ENCODE measurements at places on chromosomes 4 and X.

DNA sequence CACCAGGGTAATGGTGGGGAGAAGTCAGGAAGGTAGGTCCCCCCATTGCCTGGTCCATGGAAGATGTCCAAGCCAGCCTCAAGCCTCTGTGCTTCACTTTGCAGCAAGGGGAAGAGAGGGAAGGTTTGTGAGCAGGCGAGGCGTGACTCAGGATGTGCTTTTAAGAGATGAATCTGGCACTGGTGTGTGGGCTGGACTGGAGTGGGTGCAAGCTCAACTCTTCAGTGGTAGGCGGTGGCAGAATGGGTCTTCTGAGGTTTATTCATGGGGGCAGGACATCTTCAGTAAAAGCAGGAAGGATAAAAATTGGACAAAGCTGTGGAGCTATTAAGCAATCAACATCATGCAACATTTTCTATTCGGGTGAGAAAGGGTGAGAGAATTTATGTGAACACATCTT lies 19.4 kb downstream of the GPM6B start:
- DNase-seq = no peak

GRCh38 chrX:154308108-154308946 lies 12.7 kb downstream of the TKTL1 start:
- DNase-seq = peak; percentile 79

GRCh38 chrX:126065901-126066660 lies 100.0 kb downstream of the DCAF12L2 start:
- no peak for DNase-seq

DNA sequence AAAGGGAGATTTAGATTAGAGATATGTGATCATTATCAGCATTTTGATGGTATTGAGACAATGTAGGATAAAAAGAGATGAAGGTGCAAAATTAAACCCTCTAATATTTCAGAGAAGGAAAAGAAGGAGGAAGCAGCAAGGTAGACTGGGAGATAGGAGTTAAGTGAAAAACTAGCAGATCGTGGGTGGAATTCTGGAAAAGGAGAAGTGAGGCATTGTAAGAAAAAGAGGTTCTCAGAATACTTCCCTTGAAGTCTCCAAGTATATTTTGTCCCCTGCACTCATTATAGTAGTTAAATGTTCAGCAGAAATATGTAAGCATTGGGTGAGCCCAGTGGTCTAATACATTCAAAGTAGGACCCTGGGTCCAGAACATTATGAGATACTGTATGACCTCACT lies 30.3 kb downstream of the COPS4 start:
- no peak for DNase-seq

GRCh38 chrX:110852180-110852579 lies 56.6 kb upstream of the CHRDL1 start:
- peak; percentile 10 for DNase-seq

- no peak for DNase-seq
Observed at GRCh38 chr4:162522724-162523123, 358.9 kb upstream of the FSTL5 start.

DNA sequence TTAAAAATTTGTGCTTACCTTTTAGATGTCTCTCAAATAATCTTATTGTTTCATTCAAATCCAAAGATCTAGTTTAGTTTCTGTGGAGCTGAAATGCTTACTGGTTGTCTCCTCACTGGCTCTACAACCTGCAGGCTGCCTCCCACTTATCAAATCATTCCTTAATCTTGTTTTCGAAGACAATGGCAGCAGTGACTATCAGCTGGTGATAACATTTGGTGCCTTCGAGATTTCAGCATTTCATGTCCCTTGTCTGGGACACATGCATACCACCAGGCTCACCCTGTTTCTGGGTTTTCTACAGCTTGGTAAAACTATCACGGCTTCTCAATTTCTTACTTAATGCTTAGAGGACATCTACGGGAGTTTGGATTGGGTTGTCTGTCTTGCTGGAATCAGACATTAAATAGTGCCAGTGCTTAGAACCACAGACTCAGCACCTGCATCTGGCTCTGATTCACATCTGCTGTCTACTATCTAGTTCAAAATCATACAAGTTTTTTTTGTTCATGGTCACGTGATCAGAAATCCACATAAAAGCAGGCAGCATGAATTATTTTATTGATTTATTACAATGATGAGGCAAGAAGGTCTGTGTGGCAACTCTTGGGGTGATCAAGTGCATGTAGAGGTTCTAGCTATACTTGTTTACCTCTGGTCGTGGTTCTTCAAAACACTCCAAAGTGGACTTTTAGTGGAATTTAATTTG lies 32.0 kb upstream of the SMARCAD1 start:
- DNase-seq = no peak

DNA sequence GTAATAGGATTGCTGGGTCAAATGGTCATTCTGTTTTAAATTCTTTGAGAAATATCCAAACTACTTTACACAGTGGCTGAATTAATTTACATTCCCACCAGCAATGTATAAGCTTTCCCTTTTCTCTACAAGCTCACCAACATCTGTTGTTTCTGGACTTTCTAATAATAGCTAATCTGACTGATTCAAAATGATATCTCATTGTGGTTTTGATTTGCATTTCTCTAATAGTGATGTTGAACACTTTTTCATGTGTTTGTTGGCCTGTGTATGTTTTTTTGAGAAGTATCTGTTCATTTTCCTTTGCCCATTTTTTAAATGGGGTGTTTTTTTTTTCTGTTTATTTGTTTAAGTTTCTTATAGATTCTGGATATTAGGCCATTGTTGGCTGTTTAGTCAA lies 659.0 kb upstream of the GNPDA2 start:
- no peak for DNase-seq

- peak; percentile 35 for DNase-seq
Observed at GRCh38 chr4:48341776-48342605, 662 bp downstream of the SLAIN2 start.

DNA sequence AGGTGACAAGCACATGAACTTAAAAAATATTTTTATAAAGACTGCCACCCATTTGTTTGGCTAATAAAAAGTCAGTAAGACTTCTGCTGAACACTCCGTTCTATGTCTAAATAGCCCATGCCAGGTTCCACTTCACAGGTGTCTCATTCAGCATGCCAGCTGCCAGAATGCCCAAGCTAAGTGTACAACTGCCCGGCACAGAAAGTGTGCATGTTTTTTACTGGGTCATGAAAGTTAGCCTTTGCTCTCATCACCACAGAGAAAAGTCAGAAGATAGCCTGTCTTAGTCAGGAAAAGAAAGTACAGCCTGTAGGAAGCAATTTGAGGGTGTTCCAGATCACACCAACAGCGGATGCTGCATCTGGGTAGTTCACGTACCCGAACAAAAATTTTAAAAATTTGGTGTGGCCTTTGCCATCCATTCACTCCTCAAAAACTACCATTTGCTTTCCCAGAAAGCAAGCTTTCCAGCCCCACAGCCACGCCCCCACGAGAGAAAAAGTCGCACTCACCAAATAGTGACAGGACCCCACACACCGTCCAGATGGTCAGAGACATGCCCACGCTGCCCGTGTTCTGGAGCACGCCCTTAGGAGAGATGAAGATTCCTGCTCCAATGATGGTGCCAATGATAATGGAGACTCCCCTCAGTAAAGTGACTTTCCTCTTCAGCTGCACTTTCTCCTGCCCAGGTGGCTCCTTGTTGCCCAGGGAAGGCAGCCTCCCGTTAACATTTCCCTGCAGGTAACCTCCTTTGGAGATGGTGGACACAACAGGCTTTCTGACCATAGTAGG lies 671 bp downstream of the SLC7A11 start:
- peak; percentile 13 for DNase-seq

GRCh38 chrX:13087322-13088155 lies 43.1 kb upstream of the FAM9C start:
- DNase-seq = no peak

DNA sequence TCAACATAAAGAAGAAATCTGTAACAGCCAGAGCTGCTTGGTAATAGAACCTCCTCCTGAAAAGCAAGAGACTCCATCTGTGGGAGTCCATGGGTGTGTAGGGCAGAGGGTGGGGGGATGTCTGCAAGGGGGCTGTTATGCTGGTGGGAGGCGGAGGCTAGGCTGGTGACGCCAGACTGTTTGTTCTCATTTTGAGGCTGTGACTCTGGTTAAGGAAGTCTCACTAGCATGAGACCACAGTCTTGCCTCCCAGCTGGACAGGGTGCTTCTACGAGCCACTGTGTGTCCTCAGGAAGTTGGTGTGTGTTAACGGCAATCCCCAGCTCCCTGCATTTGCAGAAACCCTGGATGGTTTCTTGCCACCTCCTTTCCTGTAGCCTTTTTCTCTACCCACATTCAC lies 79.8 kb downstream of the NSUN7 start:
- DNase-seq = no peak

GRCh38 chr4:19756661-19757060 lies 495.0 kb upstream of the SLIT2 start:
- DNase-seq = no peak

- no peak for DNase-seq
Observed at GRCh38 chr4:4606321-4606720, 64.5 kb upstream of the STX18 start.

DNA sequence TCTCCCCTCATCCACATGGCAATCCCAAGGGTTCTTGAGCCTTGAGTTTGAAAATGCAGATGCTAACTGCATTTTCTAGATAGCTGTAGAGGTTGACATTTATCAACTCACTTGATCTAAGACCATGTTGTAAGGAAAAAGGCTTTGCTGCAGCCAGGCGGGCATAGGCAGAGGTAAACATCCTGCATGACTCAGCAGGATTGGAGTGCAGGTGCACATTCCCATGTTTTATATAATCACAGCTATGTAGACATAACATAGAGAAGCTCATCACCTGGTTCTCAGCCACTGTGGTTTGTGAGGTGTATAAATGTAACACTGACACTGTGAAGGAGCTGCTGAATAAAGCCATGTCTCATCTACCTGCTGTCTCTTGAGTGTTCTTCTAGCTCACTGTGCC lies 62.3 kb upstream of the PDE5A start:
- DNase-seq = no peak

DNA sequence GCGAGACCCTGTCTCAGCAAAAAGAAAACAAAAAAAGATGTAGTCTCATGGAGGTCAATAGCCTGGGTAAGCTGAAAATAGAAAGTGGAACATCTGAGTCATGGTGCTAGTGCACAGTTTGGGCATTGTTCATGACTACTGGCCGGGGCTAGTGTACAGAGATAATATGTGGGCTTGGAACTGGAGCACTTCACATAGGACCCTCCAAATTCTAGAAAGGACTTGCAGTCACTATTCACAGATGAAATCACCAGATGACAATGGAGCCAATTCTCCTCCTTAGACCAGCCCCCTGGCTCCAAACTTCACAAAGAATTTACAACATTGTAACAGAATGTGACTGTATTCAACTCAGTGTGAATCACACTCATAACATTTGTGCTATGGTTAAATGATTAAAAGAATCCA lies 367.8 kb upstream of the SLC7A11 start:
- DNase-seq = no peak

DNA sequence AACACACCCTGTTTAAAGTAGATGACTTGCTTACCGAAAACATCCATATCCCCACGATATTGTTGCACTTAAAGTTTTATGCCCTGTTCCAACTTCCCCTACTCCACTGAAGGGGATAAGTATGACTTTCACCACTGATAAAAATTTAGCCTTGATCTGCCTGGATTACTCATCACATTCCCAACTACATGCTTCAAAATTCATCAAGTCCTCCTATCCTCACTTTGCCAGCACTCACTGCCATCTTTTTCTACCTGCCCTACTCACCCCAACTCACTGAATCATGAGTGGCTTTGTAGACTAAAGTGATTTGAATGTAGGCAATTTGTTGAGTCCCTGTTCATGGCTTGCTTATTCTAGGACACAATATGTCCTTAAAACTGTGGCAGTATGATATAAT lies 12.2 kb upstream of the GPRIN3 start:
- no peak for DNase-seq

DNA sequence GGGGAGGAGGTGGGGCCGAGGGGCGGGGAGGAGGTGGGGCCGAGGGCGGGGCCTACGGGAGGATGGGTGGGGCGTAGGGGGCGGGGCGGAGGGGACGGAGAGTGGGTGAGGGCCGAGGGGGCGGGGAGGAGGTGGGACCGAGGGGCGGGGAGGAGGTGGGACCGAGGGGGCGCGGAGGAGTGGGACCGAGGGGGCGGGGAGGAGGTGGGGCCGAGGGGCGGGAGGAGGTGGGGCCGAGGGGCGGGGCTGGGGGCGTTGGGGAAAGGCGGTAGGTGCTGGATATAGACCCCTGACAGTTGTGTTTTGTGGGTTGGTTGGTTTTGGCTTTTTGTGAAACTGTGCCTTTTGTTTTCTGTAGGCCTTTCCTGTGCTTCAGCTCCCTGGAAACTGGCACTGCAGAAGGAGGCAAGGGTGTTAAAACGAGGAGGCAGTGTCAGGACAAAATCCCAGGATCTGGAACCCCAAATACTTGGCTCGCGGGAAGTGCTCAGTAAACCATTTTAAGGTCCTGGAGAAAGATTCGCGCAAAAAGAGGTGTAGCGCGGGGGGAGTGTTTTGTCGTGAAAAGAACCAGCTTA lies 580 bp upstream of the MMGT1 start:
- DNase-seq = peak; percentile 76

GRCh38 chr4:38086151-38086848 lies 126.1 kb downstream of the PTTG2 start:
- no peak for DNase-seq

GRCh38 chr4:54712206-54712605 lies 54.4 kb downstream of the KIT start:
- DNase-seq = no peak

GRCh38 chr4:108172231-108172752 lies 3.6 kb upstream of the LEF1 start:
- DNase-seq = peak; percentile 5

GRCh38 chrX:149877157-149877556 lies 3.8 kb upstream of the MAGEA8 start:
- no peak for DNase-seq

- no peak for DNase-seq
Observed at GRCh38 chrX:103666202-103667107, 20.0 kb downstream of the MORF4L2 start.

DNA sequence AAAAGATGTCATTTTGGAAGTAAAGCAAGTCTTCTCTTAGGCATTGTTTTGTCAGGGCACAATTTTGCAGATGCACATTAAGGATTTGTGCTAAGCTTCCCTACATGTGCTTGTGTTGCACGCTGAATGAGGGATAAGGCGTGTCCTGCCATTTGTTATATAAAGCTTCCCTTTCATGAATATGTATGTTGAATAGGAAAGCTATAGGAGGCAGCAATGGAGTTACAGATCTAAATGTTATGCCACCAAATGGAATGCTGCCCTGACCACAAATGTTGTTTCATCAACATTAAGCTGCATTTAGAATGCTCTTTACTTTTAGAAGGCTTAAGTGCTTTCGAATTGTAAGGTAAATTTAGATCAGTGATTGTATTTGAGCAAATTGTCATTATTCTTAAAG lies 20.9 kb downstream of the SGMS2 start:
- DNase-seq = no peak

GRCh38 chr4:74947798-74948197 lies 14.9 kb downstream of the PARM1 start:
- no peak for DNase-seq

GRCh38 chrX:111567542-111568255 lies 56.3 kb downstream of the SERTM2 start:
- DNase-seq = no peak

DNA sequence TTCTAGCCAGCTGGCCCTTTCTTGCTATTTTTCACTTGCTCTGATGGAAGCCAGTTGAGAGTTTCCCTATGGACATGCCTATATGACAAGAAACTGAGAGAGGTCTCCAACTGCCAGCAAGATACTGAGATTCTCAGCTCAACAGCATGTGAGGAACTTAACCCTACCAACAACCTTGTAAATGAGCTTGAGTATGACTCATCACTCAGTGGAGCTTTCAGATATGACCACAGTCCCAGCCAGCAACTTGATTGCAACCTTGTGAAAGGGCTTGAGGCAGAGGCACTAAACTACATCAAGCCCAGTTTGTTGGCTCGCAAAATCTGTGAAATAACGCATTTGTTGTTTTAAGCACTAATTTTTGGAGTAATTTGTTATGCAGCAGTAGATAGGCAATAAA lies 175.8 kb downstream of the COMMD8 start:
- no peak for DNase-seq

Measured in T-helper 2 cell (primary cell).